Activated naive CD8-positive, alpha-beta T cell treated with anti-CD3 and anti-CD28 coated beads, Interleukin-2, amount 50 U/mL, for 16 hours (primary cell): ENCODE measurements at places on chromosomes 7 and 10.

- DNase-seq, result no peak
These were observed 387.3 kb upstream of the LRGUK start for GRCh38 chr7:133739817-133740216.

DNA sequence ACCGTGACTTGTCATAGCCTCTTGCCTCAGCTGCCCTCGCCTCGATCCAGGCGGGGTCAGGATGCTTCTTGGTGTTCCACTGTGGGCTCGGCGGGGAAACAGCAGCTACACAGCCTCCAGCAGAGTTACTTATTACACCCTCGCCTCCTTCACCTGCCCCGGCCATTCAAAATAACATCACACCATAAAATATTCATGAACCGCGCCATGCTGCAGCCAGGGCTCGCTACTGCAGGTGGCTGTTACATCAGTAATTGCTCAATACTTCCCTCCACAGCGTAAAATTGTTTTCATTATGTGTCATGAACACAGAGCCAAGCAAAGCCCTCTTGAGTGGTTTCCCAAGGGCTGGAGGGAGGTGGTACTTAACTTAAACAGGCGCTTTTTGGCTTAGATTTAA, 241.5 kb upstream of the SP8 start:
- DNase-seq, result no peak

DNA sequence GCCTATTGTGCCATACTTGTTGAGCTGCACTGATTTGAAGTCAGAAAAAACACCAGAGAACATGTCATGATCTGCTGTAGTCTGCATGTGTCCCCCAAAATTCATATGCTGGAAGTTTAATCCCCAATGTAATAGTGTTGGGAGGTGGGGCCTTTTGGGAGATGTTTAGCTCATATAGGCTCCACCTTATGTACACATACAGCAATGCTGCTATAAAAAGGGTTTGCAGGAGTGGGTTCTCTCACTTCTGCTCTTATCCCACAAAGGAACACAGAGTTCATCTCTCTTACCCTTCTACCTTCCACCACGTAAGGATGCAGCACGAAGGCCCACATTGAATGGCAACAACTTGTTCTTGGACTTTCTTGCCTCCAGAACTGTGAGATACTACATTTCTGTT, 23.0 kb downstream of the GPR22 start:
- no peak for DNase-seq

- DNase-seq, result no peak
These were observed 26.0 kb downstream of the WDR86 start for GRCh38 chr7:151383638-151384351.
